Breast epithelium (tissue), 4 donors: ENCODE measurements at places on chromosomes 16 and 17.
A peak's percentile ranks its signal among the peaks of the same experiment; 100 is the strongest.

GRCh38 chr16:89104930-89105571 lies 11.4 kb downstream of the ACSF3 start:
- no peak for DNase-seq

GRCh38 chr16:31435341-31436220 lies 7.0 kb downstream of the ZNF843 start:
- DNase-seq: no peak

GRCh38 chr16:14509055-14509454 lies 121.0 kb downstream of the PARN start:
- DNase-seq: no peak

DNA sequence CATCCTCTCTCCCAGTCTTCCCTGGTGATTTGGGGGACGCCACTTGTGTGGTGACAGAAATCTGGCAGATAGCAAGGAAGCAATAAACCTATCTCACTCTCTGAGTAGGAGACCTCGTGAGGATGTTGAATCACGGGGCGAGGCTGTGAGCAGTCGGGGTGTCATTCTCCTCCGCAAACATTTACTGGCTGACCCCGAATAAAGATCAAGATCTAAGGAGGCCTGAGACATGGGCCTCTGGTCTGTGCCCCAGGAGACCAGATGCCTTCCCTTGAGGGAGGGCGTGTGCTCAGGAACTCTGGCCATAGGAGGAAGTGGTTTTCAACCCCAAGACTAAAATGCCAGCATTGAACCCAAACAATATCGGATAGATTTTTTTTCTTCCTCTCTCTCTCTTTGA lies 53.1 kb downstream of the FOXL1 start:
- DNase-seq: no peak

DNA sequence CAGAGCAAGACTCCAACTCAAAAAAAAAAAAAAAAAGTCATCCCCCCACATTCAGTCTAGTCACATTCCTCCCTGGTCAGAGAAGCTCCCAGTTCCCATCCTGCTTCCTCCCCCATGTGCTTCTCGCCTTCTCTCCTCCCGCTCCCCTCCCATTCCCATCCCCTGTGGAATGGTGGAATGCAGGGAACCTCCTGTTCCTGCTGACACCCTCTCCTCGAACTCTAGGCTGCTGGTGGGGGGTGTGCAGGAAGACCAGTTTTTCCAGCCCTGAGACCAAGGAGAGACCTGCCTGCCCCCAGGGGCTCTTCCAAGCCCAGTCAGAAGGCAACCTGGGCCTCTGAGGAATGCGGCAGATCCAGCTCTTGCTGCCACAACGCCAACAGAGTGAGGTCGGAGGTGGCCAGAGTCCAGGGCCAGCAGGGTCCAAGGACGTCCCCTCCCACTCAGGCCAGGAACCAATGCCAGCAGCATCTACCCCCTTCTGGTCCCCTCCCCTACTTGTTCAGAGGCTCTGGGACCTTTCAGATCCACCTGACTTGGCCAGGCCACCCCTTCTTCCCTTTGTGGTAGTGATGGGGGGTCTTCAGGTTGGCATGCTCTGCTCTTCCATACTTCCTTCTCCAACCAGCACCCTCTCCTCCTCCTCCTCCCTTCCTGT lies 39.3 kb upstream of the TAC4 start:
- DNase-seq: peak; percentile 96

DNA sequence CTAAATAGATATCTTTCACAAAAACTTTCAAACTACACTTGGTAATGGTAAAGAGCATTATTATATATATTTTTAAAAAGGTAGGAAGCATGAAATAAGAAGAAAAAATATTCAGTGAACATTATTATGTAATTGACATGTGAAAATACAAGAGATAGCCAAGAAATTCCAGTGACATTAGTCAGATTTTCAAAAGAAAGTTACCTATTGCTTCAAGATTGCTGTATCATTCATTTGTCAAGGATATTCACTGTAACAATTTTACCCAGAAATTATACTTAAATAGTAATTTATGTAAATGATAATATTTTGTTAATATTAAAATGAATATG lies 350.2 kb downstream of the KIF2B start:
- no peak for DNase-seq

DNA sequence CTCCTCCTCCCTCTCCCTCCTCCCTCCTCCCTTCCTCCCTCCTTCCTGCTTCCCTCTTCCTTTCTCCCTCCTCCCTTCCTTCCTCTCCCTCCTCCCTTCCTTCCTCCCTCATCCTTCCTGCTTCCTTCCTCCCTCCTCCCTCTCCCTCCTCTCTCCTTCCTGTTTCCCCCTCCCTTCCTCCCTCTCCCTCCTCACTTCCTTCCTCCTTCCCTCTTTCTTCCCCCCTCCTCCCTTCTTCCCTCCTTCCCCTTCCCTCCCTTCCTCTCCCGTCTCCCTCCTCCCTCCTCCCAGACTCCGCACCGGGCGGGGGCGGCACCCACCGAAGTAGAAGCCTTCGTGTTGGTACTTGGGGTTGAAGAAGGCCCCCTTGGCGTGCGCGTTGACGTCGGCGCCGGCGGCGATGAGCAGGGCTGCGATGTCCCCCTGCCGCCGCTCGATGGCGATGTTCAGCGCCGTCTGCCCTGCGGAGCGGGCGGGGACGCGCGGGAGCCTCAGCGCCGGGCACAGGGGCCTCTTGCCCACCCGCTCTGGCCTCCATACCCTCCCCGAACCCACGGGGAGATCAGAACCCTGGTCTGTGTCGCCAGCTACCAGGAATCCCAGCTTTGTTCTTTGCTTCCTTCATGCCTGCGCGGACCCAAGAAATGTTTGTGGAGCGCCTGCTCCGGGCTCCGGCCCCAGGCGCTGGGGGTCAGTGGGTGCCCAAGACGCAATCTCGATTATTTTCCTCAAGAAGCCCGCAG lies 22.2 kb downstream of the TRPV3 start:
- no peak for DNase-seq

- DNase-seq: no peak
Observed at GRCh38 chr16:72066747-72067146, 3.7 kb downstream of the HPR start.

DNA sequence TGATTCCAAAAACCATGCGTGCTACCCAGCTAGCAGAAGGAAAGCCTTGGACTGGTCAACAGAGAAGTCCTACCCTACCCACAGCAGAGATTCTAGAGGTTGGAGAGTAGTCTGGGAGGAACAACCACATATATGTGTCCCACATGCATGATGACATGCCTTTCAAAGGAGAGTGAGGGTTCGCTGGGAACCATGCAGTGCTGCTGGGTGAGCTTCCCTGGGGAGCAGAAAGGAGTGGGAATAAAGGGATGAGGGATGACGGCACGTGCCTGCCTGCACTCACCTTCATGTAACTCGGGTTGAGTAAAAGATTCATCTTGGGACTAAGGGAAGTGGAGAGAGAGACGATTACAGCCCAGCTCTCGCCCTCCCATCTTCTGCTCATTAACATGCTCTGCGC lies 9.8 kb downstream of the CPSF4L start:
- no peak for DNase-seq

- no peak for DNase-seq
Observed at GRCh38 chr16:65034915-65035314, 86.9 kb downstream of the CDH11 start.

DNA sequence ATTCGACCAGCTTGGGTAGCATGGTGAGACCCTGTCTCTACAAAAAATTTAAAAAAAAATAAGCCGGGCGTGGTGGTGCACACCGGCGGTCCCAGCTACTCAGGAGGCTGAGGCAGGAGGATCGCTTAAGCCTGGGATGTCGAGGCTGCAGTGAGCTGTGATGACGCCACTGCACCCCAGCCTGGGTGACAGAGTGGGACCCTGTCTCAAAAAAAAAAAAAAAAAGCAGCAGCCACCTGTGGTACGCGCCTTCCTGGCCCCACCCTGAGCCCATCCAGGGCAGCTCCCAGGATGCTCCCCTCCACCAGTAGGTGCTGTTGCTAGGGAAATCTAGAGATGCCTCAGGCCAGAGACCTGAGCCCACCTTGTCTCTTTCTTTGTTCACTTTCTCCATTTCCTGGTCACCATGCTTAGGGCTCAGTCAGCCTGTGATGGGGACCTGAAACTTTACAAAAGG lies 47.4 kb downstream of the TEKT5 start:
- DNase-seq: no peak

DNA sequence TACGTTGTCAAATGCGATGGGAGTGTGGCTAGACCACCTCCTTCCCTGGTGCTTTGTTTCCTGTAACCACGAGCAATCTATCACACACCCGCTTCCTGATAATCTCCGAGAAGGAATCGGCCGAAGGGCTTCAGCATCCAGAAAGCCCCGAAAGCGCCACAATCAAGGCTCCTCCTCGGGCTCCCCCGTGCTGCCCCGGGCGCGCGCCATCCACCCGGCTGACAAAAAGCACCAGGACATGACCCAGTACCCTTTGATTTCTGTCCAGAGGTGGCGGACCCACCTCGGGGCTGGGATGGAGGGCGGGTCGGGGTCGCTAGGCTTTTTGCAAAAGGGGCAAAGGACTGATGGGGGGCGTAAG lies 743 bp upstream of the ARMC7 start:
- no peak for DNase-seq

DNA sequence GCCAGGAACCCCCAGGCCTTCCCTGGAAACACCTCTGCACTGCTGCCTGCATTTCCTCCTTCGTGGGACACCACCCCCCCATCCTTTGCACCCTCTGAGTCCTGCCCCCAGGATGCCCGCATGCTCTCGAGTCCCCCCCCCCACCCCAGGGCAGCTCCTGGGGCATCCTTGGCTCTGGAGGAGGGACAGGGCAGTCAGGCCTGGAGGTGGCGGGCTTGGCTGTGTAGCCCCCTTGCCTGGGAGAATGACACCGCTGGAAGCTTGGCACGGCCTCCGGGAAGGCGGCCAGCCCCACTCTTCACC lies 98.9 kb upstream of the GSE1 start:
- DNase-seq: no peak

GRCh38 chr17:63675231-63675606 lies 24.7 kb downstream of the LIMD2 start:
- DNase-seq: no peak

DNA sequence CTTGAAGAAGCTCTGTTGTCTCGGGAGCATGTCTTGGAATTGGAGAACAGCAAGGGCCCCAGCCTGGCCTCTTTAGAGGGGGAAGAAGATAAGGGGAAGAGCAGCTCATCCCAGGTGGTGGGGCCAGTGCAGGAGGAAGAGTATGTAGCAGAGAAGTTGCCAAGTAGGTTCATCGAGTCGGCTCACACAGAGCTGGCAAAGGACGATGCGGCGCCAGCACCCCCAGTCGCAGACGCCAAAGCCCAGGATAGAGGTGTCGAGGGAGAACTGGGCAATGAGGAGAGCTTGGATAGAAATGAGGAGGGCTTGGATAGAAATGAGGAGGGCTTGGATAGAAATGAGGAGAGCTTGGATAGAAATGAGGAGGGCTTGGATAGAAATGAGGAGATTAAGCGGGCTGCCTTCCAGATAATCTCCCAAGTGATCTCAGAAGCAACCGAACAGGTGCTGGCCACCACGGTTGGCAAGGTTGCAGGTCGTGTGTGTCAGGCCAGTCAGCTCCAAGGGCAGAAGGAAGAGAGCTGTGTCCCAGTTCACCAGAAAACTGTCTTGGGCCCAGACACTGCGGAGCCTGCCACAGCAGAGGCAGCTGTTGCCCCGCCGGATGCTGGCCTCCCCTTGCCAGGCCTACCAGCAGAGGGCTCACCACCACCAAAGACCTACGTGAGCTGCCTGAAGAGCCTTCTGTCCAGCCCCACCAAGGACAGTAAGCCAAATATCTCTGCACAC lies 21.2 kb downstream of the AKAP1 start:
- no peak for DNase-seq

DNA sequence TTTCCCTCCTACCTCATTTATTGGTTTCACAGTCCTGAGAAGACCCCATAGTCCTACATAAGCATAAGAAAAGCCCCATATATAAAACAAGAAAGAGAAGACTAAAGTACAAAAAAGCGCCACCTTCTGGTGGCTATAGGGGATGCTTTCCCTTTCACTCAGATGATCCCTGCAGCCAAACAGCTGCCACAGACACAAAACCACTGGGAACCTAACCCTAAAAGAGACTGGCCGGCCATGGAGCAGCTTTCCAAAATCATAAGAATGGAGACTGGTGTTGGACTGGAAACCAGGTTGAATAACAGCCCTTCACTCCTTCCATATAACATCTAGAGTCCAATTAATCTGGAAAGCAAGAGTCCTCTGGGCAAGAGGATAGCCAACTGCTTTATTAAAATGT lies 11.4 kb downstream of the DYNC1LI2 start:
- no peak for DNase-seq

- DNase-seq: no peak
Observed at GRCh38 chr17:36647636-36648035, 46.3 kb downstream of the MRM1 start.
